Esophagus squamous epithelium (tissue), 5 donors: ENCODE measurements at places on chromosomes 6 and 20.

GRCh38 chr6:54102238-54102637 lies 9.0 kb upstream of the MLIP start:
- no peak for DNase-seq

- no peak for DNase-seq
Measured at GRCh38 chr6:44645276-44645675, 257.8 kb downstream of the CDC5L start.

DNA sequence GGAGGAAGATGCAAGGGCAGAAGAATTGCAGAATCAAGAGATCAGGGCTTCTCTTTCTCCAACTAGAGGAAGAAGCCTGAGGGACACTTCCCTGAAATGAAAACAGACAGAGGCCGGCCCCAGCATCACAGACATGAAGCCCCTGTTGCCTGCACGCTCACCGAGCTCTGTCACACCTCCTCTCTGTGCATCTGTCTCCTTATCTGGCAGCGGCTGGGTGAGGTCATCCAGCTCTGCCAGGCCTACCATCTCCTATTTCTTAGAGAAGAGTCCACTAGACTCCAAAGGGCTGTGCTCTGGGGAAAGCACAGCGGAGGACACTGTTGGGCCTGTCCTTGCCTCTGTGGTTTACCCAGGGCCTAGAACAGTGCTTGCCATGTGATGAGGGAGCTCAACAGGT lies 71.9 kb upstream of the MLN start:
- no peak for DNase-seq

DNA sequence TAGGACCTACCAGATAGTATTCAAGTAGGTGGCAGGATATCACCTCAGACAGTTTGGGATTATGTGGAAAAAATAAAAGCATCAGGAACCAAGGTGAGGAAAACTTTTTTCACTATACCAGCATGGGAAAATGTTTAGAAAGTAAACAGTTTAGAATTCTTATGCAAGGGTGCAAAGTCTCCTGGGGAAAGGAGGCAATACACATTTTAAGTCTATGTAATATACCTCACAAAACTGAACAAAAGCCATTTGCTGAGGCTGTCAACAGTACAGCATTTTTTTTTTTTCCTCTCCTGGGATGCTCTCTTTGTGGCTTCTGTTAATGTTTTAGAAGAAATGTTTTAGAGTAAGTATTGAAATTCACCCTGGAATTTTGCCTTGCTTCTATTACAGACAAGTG lies 73.5 kb downstream of the PHF3 start:
- no peak for DNase-seq

DNA sequence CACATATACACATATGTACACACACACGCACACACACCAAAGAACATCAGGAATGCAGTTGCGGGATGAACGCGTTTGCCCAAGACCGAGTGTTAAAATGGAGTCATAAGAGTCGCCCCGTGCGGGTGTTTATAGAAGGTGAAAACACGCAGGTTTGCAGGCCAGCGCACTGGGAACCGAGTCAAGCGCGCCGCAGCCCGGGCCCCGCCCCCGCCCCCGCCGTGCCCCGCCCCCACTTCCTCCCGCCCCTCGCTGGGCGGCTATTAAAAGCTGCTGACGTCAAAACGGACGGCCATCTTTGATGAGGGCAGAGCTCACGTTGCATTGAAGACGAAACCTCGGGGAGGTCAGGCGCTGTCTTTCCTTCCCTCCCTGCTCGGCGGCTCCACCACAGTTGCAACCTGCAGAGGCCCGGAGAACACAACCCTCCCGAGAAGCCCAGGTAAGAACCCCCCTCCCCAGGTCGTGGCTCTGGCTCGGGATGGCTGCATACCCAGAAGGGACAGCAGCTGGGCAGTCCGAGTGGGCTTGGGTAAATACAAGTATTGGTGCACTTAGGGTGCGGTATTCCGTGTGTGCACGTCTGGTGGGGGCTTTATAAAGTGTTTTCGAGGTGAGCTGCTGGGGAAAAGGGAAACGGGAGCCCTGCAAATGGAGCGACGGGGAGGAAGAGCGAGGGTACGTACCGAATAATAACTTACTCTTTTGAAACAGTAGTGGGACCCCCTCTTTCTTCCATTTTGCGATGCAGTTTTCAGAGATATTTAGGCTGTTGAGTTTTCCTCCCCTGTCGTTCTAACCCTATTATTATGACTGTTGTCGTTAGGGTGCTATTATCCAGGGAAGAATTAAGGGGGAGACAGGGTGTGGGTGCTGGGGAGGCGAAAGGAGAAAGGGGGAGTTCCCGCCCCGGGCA lies at the start of gene SNAP25:
Gene SNAP25 (plus strand): TSS at position 295 of the 916 bp plus-strand sequence. CDS start 56,662 bp downstream, outside the sequence.
- no peak for DNase-seq

GRCh38 chr20:63682384-63683139 lies 13.9 kb upstream of the TNFRSF6B start:
- DNase-seq, result no peak

DNA sequence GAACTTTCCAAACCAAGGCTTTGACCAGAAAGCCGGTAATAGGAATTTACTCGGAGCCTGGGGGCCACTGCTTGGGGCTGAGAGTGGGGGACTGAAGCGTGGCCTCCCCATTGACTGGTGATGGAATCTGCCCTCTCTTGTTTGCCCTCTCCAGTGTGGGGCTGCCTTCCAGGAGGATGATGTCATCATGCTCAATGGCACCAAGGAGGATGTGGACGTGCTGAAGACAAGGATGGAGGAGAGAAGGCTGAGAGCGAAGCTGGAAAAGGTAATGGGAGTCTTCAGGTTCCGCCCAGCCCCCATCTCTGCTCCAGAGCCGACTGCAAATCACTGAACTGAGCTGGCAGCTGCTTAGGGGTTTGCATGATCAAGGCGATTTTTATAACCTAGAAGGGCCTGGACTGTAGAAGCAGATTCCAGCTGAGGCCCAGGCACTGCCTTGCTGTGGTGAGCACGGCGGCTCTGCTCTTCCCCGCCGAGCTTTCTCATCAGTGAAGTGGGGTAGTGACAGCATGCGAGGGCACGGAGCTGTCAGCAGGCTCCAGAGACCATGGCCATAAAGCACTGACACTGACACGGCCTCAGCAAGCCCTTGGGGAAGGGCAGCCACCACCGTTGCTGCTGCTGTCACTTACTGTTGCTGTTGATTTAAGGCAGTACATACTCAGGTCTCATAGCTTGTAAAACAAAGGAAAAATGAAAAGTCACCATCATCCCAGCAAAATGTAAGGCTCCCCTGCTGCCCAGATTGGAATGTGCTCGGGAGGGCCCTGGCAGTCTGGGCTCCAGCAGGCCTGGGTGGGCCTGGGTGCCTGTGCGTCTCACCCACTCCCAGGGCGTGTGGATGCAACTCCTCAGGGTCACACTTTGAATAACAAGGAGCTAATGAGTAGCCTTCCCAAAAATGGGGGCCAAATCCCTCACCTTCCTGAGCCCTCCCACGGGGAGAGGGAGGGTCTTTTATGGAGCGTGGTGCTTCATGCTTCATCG lies 11.1 kb upstream of the FAM209A start:
- DNase-seq, result no peak

DNA sequence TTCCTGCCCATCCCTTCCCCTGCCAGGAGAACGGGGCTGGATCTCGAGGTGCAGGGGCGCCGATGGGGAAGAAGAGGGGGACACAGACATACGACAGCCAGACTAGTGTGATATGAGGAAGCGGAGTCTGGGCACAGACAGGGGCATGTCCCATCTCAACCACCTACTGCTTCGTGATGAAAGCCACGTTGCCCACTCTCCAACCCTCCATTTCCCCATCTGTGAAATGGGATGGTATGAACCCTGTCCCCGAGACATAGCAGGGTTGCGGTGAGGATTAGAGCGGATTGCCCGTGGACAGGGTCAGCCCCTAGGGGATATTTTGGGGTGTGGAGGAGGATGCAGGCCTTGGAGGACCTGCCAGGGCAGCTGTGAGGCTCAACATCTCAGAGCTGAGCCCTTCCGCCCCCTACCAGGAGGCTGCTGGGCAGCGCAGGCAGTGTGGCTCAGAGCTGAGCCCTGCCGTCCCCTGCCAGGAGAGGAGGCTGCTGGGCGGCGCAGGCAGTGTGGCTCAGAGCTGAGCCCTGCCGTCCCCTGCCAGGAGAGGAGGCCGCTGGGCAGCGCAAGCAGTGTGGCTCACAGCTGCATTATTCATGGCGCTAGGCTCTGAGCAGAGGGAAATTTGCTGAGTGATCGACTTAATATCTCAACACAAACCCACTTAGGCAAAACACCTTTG lies 71.7 kb downstream of the GRM4 start:
- no peak for DNase-seq

GRCh38 chr6:63347599-63347998 lies 27.8 kb upstream of the LGSN start:
- no peak for DNase-seq

- no peak for DNase-seq
Measured at GRCh38 chr6:46058951-46059350, 43.3 kb upstream of the CLIC5 start.

GRCh38 chr6:73139681-73140383 lies 85.5 kb downstream of the KHDC1L start:
- DNase-seq, result no peak

- no peak for DNase-seq
Measured at GRCh38 chr20:706366-706885, 30.8 kb upstream of the SCRT2 start.

GRCh38 chr20:62370115-62370806 lies 3.1 kb upstream of the LAMA5 start:
- no peak for DNase-seq

DNA sequence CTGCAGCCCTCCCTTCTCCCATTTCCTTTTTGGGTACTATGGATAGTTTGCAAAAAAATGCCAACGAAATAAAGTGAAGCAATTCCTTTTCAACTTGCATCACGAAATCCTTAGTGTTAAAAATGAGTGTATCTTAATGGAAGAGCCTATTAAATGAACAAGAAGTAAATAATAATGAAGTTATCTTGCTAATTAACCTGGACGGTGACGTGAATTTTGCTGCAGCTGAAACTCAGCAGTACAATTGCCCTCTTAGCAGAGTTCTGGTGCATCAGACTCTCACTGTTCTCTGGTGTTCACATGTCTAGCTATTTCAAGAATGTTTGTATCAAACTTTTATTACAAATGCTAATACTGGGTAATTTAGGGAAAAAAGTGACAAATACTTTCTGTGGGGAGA lies 119.7 kb upstream of the HDAC2 start:
- DNase-seq, result no peak

DNA sequence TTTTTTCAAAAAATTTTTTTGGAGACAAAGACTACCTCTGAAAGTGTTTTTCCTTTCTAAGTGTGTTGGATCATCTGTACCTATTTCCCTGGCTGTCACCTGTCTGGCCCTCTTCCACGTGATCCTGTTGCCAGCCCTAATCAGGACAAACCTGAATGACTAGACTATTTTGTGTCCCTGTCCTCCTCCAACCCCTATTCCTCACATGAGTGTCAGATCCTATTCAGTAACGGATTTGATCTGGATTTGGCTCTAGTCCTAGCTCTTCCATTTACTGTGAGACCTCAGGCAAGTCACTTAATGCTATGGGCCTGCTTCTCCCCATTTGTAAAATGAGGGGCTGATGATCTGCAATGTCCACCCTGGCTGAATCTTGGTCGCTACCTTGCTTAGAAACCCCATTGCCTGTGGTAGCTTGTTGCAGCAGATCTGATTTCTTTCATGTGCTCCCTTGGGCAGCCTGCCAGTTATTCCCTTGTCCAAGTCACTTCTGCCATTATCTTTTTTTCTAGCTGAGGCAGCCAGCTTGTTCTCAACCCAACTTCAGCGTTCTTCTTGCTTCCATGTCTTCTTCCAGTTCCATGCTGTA lies 4.8 kb downstream of the PHF20 start:
- no peak for DNase-seq

DNA sequence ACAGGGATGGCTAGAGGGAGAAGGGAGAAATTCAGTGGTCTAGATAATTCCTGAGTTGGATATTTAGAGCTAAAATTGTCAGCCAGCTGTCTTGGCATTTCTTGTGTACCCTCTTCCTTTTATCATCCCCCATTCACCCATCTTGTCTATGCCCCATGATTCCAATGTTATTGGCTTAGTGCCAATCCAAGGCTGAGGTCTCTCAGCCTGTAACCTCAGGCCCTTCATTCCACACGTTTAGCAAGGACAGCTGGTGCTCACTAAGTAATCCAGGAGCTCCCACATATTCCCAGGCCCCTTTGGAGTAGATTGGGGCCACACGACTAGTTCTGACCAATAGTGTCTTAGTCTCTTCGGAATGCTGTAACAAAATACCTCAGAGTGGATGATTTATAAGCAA lies 112.4 kb upstream of the ATXN1 start:
- no peak for DNase-seq

GRCh38 chr6:31722173-31722572 lies 627 bp upstream of the LY6G6C start:
- no peak for DNase-seq

DNA sequence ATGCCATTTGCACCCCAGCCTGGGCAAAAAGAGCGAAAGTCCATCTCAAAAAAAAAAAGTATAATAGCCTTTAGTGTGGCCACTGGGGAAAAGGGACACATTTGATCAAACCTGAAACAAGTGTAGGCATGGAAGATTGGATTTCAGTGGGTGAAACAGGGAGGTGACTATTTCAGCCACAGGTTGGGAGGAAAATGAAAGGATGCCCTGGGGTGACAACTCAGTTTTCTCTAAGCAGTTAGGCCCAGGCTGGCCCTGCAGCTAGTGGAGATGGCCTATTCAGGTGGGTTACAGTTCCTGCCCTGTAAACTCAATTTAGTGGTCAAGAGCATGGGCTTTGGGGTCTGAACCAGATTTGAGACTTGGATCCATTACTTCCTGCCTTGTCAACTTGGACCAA lies 36.4 kb downstream of the SPATA2 start:
- no peak for DNase-seq

DNA sequence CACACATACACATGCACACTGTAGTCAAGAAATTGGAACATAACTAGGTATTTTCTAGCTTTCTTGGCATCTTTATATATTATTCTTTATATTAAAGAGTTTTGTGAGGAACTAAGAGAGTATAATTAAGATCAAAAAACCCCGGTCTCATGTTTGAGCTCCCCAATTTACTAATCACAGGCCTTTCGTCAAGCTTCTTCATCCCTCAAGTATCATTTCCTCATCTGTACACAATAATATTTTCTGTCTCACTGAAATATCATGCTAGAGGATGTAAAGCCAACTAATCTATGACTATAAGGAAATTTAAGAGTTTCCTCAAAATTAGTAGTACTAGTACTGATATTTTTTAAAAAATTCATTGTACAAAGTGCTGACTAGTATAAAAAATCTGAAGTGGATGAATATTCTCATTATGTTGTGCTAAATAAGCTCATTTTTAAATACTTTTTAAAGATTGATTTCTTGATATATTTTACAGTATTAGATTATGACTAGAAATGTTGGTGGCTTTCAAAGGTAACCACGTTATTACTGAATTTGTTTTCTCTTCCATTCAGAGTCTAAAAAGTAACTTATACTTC lies 28.0 kb downstream of the PEX3 start:
- no peak for DNase-seq

- DNase-seq, result no peak
Measured at GRCh38 chr6:16352821-16353438, 114.5 kb downstream of the GMPR start.

- DNase-seq, result no peak
Measured at GRCh38 chr6:108501559-108501958, 59.2 kb upstream of the FOXO3 start.
